ENCODE measurements at places on chromosomes 7 and 10.

DNA sequence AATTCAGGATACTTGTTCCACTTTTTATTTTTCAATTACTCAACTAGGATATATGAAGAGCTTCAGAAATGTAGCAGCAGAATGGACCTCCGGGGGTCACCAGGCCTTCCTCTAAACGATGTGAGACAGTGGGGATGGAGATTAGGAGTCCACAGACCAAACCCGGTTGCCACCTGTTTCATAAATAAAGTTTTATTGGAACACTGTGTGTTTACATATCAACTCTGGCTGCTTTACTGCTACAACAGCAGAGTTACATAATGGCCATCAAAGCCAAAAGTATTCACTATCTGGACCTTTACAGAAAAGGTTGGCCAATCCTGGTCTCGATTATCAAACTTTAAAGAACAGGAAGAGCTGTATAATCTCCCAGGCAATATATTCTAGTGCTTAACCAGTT, 30.8 kb downstream of the RAPGEF5 start:
- DNase-seq = no peak

GRCh38 chr7:100247152-100247757, 27.5 kb downstream of the PVRIG start:
- peak; percentile 83 for DNase-seq

DNA sequence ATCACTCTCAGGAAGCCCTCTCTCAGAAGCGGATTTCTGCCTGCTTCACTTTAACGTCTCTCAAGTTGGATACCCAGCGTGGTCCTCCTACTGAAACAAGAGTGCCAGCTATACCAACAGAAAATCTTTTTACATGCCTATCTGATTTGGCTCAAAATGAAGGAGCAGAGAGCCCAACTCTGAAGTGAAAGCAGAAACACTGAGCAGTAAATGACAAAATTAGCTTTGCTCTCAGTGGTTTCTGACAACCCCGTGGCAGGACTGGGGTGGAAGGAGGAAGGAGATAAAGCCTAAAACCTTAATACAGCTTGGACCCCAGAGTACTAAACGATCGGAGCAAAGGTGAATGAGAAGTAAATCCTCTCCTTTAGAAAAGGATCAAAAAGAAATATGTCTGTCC, 25.1 kb upstream of the GPR37 start:
- DNase-seq = no peak

GRCh38 chr7:47103498-47104205, 478.3 kb downstream of the TNS3 start:
- DNase-seq = no peak

- DNase-seq = peak; percentile 74
These were observed 147.9 kb upstream of the LYZL1 start for GRCh38 chr10:29140991-29141390.

DNA sequence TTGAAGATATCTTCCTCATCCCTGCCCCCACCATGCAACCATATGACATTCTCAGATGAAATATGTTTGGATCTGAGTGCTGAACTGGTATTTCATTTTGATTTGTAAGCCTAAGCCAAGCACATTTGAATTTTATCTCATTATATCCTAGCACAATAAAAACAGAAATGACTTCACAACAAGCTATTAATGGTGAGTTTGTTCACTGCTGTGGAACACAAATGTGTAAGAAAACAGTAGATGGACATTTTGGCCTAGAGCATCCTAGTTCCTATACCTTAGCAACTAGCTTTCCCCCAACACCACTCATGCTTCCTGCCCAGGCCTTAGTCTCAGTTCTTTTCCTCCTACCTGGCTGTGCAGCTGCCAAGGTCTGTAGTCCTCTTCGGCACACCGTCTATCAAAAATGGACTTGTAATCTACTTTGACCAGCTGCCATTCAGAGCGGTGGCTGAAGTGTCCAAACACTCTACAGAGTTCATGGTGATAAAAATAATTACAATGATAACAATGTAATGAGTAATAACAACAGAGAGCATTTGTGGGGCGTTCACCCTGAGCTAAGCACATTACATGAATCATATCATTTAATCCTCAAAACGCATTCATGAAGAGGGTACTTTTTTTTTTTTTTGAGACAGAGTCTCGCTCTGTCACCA, 491.9 kb downstream of the SORCS1 start:
- no peak for DNase-seq

DNA sequence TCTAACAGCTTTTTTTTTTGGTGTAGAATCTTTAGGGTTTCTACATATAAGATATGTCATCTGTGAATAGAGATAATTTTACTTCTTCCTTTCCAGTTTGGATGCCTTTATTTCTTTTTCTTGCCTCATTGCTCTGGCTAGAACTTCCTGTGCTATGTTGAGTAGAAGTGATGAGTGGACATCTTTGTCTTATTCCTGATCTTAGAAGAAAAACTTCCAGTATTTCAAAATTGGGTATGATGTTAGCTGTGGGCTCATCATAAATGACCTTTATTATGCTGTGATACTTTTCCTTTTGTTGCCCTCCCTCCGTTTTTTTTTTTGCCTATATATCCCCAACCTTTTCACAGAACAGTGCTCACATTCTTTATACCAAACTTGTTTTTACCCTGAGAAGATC, 8.8 kb downstream of the AGK start:
- DNase-seq = no peak

DNA sequence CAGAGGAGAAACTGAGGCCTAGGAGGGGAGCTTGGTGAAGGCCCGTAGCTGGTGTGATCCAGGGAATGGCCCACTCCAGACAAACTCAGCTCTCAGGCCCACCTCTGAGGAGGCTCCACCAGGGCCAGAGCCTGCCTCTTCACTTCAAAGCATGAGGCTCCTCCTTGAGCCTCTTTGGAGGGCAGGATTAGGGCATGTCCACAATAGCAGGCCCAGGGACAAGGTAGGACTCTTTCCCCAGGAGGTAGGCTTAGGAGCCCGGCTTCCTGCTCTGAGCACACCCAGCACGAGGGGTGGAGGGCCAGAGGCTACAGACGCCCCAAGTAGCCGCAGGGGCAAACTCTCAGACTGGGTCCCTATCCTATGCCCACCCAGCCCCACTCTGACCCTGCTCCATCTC, 164.6 kb upstream of the ZMIZ1 start:
- DNase-seq = no peak

GRCh38 chr10:72126184-72126871, 38.0 kb upstream of the SPOCK2 start:
- DNase-seq = peak; percentile 64

DNA sequence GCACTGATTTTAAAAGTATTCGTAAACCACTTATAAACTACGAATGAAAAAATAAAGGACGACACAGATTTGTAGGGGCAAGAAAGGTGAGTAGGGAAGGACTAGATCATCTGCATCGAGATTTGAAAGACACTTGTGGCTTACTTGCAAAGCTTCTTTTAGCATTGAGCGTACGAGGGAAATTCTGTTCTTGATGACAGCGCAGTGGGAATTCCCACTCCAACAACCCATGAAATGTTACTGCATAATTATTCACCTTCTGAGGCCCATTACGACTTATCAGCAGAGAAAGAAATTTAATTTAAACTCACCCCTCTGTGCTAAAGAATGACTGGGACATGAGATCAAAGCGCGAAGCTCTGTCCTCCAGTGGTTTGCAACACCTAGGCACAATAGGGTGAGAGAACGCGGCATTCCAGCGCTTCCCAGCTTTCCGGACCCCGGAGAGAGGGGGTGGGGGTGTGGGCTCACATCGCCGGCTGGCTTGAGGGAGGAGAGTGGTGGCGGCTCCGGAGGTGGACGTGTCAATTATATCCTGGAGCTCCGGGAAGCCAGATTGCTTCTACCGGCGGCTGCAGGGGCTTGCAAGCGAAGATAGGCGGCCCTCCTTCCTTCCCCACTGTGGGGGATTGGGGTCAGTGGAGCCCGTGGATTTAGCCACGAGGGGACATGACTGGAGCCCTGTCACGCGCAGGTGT, 10.3 kb downstream of the SP8 start:
- DNase-seq = no peak

DNA sequence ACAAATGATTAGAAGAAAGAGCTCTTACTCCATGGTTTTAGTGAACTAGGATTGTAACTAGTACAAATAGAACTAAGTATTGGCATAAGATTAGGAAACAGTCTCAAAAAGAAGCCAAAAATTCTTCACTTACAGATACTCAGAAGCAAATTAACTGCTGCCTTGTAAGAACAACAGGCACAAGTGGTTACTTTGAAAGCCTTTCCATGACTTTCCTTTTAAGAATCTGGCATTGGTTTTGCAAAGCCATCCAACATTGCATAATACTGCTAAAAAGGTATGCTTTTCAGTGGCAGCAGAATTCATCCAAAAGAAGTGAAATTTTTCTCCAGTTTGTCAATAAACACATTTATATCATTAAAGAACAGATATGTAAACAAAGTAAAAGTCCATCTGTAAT, 126.8 kb upstream of the ODAD2 start:
- peak; percentile 62 for DNase-seq

- DNase-seq = peak; percentile 24
These were observed 593 bp upstream of the ADRA2A start for GRCh38 chr10:111076191-111076681.

GRCh38 chr10:75201793-75202307, 8.7 kb upstream of the VDAC2 start:
- no peak for DNase-seq

DNA sequence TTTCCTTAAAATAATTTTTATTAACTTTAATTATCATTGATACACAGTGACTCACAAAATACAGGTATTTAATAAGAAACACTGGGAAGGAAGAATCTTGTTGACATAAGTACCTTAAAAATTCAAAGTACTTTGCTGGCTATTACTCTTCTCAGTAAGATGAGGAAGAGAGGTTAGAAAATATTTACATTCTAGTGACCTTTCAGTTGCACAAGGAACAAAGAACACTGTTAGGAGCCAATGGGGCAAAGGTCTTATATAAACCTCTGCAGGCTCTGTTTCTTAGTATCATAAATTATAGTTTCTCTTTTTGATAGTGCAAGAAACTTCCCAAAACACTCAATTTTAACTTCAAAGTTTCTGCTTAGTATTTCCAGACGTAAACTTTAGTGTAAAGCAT, 4.8 kb upstream of the TAX1BP1 start:
- DNase-seq = no peak

- DNase-seq = peak; percentile 70
These were observed 37.1 kb upstream of the BICC1 start for GRCh38 chr10:58475322-58476277.

All from fibroblast of gingiva (primary cell).